Stimulated activated CD4-positive, alpha-beta T cell treated with anti-CD3 and anti-CD28 coated beads, Interleukin-12 subunit alpha, Interleukin-12 subunit beta, amount 100 ng/mL, for 48 hours (primary cell): ENCODE measurements at places on chromosomes 7 and 10.
A peak's percentile ranks its signal among the peaks of the same experiment; 100 is the strongest.

GRCh38 chr10:49595713-49596492, 14.2 kb upstream of the SLC18A3 start:
- DNase-seq: no peak

GRCh38 chr10:50398823-50399222, 147.5 kb upstream of the ASAH2 start:
- DNase-seq: no peak

DNA sequence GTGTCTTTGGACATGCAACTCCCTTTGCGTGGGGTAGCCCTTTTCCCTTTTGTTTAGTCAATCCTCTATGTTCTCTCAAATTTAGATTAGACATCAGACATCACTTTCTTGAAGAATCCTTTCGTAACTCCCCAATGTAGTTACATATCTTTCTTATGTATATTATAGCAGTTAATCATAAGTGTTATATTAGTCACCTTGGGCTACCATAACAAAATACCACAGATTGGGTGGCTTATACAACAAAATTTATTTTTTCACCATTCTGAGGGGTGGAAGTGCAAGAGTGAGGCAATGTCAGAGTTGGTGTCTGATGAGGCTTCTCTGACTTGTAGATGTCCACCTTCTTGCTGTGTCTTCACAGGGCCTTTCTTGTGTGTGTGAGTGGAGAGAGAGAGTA, 105.7 kb downstream of the PHTF2 start:
- no peak for DNase-seq

- DNase-seq: no peak
Observed at GRCh38 chr7:107838816-107839565, 36.0 kb upstream of the SLC26A3 start.

DNA sequence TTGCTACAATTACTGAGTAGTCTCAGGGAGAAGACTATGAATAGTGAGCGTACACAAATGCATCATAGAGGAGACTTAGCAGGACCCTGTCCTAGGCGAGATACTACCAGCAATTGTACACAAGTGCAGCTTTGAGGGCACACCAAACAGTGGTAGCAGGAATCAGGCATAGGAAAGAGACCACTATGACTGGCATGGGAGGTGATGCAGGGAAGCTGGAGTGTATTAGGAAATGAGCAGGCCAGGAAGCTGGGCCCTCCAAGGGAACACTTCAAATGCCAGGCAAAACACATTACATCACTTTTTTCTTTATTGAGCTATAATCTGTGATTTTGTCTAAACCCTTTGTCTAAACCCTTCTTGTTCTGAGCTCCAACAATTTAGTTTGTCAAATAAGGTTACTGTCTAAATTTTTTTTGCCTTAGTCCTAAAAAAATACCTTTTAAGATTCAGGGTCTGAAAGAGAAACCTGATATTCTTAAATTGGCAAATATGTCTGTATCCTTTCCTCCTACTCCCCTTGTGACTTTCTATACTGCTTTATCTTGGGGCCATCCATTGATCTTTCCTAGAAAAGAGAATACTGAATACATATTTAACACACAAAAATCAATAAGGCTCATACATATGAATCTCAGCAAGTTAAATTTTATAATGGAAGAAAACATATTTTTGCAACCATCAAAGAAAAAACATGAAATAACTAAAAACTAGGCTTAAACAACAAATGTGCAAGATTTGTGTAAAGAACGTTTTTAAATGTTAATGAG, 193.8 kb upstream of the PHYHIPL start:
- no peak for DNase-seq

- no peak for DNase-seq
Observed at GRCh38 chr10:44949915-44950314, 9.7 kb upstream of the RASSF4 start.

- DNase-seq: no peak
Observed at GRCh38 chr7:1951159-1951536, 281.1 kb downstream of the ELFN1 start.

DNA sequence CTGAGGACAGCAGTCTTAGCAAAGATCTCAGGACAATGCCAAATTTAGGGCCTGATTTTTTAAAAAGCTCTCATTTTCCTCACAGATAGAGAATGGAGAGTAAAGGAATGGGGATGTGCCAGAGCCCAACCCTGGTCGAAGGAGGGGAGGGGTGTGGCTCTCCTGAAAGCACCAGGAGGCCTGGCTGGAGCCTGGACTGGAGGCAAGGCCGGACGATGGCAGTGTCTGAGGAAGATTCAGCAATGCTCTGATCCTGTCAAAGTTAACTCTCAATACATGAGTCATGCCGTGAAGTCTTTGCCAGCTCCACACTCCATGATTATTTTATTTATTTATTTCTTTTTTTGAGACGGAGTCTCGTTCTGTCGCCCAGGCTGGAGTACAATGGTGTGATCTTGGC, 108.3 kb downstream of the UPF2 start:
- no peak for DNase-seq

DNA sequence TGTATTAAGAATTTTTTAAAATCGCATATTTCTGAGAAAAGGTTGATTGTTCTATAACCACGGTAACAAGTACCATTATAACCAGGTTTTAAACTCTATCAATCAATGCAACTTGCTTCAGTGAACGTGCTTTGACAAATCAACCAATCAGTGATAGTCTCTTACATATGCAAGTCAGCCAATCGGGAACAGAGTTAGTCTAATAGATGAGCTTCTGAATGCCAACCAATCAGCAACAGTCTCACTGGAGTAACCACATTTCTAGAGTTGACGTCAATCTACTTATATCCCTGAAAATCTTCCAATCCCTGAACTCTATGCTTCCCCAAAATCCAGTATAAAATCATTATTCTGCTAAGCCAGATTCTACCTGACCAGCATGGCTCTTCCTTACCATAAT, 44.7 kb upstream of the TRUB1 start:
- DNase-seq: no peak

GRCh38 chr7:130420943-130421578, 19.8 kb downstream of the CEP41 start:
- no peak for DNase-seq

DNA sequence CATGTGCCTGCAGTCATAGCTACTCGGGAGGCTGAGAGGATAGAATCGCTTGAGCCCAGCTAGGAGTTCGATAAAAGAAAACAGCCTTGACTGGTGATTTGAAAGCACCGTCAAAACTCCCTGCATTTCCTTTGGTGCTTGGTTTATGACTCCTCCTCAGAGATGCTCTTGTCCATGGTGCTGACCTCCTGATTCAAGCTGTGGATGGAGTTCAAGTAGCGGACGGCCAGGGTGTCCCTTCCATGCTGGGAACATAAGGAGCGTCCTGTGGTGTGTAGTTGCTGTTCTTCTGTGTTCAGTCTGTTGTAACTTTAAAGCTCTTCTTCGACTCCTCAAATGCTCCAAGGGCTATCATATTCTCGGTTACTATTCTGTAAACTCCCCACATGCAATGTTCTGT, 382.5 kb upstream of the KIAA1217 start:
- DNase-seq: no peak

DNA sequence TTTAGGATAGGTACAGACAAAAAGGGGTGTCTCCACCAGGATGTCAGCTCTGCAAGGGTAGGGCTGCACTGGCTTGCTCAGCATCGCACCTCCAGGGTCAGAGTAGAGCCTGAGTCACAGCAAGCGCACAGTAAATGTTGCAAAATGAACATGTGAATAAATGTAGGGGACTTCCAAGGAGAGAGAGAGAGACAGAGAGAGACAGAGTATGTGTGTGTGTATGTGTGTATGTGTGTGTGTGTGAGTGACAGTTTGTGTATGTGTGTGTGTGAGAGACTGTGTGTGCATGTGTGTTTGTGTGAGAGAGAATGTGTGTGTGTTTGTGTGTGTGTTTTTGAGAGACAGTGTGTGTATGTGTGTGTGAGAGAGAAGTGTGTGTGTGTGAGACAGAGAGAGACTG, 163.3 kb downstream of the RPS24 start:
- DNase-seq: peak; percentile 2

DNA sequence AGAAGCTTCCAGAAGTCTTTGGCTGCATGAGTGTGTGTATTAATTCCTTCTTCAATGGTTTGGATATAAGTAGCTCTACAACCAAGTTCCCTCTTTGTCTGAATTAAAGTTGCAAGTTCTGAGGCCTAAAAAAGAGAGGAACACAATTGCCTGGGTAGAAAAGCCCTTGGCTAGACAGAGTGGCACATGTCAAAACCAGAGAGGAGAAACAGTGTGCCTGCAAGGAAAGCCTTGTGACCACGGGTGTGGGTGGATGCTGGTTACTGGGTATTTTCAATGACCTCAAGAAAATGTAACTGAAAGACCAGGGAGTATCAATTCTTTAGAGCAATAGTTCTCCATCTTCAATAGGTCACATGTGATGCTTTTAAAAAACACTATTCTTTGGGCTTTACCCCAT, 148.3 kb downstream of the SVIL start:
- peak; percentile 24 for DNase-seq

DNA sequence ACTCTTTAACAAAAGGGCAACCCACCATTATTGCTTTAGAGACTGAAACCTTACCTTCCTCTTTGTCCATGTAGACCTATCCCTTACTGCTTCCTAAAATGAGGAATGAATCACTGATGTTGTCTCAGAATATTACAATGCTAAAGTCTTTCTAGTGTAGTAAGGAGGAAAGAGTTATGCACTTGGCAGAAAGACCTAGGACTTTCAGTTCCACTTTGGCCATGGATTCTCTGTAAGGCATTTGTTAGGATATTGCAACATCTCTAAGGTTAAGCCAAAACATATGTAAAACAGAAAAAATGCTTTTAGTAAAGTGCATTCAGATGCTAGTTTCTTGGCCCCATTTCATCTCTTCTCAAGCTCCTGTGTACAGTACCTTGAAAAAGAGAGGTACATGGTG, 230.9 kb downstream of the PARD3 start:
- DNase-seq: no peak

- DNase-seq: no peak
Observed at GRCh38 chr10:58101682-58102081, 166.0 kb downstream of the IPMK start.

DNA sequence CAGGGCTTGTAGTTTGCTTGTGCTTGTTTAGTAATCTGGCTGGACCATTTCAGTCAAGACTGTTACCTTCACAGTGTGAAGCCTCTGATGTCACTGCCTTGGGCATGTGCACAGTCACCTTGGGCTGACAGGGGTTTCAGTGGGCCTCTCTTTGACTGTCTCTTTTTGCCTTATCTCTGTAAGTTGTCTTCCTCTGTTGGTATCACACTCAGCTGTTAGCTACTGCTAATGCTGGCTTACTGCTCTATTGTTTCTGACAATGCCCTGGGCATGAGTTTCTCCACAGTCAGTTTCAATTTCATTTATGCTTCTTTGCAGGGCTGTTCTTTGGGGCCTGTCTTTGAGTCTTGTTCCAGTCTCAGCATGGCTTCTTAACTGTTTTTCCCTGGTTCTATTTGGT, 201.9 kb upstream of the SHH start:
- DNase-seq: no peak

GRCh38 chr10:113449006-113449695, 103.7 kb upstream of the HABP2 start:
- DNase-seq: no peak

DNA sequence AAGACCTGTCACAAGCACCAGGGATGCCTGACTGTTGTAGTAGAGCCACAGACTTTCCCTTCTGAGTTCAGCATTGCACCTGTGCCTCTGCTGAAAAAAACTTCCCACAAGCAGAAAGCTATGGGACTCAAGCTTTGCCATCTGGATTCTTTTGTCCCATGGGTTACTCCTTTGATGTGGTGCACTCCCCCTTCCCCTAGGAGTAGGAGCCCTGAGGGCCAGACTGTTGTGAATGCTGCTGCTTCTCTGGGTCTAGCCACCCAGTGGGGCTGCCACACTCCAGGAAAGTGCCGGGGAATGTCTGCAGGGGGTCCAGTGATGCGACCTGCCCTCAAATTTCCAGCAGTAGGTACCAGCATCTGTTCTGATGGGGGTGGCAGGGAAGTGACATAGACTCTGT, 11.7 kb downstream of the CASP7 start:
- no peak for DNase-seq

DNA sequence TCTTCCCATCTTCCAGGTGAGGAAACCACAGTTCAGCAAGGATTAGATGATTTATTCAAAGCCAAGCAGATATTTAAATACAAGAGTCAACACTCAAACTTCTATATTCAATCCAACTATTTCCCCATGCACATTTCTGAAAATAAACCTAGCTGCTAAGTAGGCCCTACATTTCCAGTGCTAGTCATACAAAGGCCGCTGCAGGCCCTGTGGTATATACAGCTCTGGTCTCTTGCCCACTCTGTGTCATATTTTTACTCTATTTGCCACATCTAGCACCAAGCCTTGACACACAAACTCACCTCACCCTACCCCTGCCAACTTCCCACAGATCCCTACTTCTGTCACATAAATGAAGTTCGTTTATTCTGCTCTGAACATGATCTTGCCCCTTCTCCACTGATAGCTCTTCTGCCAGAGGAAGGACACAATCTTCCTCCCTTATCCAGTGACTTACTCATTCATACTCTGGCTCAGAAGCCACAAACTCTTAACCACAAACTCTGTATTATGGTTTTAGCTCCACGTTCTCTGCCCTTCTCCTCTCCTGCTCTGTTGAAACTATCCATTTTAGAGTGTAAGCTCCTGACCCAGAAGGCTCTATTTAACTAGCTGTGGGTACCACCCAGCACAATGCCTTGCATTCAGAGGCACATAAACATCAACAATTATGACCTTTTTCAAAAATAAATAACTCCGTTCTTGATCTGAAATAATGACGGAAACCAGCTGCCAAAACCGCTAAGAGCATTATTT, 180.7 kb downstream of the CPEB3 start:
- DNase-seq: no peak

DNA sequence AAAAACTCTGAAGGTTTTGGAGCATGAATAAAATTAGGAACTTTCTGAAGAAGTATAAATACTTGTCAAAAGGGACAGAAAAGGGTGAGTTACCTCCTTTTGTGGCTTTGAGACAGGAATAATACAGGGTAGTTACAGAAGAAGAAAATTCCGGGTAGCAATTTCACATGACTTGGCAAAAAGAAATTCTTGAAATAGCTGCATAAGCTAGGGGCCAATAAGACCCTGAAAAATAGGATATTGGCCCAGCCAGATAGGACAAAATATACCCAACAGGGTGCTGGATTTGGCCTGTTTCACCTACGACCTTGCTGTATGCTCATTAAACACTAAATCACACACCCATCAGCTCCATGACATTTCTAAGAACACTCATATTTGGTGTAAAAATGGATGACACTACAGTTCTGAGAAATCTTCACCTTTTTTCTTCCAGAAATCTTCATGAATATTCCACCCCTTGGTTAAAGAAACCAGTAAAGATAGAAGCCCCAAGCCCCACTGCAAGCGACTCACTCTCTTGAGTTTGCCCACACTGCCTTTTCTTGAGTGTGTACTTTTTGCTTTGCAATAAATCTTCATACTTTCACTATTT, 362.7 kb downstream of the SEMA3D start:
- no peak for DNase-seq

GRCh38 chr7:145718129-145718528, 398.5 kb upstream of the CNTNAP2 start:
- DNase-seq: no peak

- no peak for DNase-seq
Observed at GRCh38 chr10:120607710-120608703, 151.0 kb downstream of the PLPP4 start.

- no peak for DNase-seq
Observed at GRCh38 chr7:47622946-47623640, 41.2 kb upstream of the TNS3 start.

- no peak for DNase-seq
Observed at GRCh38 chr7:81150951-81151361, 232.1 kb upstream of the SEMA3C start.

- DNase-seq: no peak
Observed at GRCh38 chr10:78542521-78542920, 508.9 kb downstream of the RPS24 start.
